ENCODE measurements at places on chromosomes 3 and 15.

GRCh38 chr3:45583021-45583851 lies 11.3 kb upstream of the LIMD1 start:
- DNase-seq = peak; percentile 6

DNA sequence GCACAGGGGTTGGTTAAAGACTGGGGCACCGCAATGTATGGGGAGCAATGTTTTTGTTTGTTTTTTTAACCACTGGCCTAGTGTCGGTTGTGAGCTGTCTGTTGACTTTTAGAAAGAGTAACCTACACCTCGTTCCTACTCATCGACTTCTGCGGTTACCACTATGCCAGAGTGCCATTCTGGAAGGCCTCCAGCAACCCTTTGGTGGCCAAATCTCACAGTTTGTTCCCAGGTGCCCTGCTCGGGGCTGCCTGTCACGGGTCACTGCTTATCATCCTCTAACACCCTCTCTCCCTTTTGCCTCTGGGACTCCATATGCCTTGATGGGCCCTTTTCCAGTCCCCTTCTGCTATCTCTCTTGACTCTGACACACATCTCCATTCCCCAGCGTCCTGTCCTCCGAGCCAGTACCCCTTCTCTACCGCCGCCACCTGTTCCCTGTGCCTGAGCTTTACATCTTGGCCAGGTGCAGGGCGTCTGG lies 290.4 kb upstream of the C2CD4B start:
- no peak for DNase-seq

- DNase-seq = no peak
Observed at GRCh38 chr3:193905541-193906396, 230.2 kb upstream of the HES1 start.

DNA sequence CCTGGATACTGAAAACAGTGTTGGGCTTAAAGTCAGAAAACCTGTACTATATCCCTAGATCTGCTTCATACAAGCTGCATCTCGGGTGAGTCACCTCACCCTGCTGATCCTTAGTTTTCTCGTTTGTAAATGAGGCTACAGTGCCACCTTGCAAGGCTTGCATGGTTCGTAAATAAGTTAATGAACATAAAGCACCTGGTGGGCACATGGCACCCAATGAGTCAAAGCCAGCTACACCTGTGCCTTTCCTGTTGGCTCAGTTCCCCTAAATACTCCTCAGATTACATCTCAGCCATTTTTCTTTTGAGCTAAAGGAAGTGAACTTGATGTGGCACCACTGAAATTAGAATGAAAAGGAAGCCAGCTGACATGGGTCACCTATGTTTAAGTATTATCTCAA lies 26.5 kb downstream of the RTP1 start:
- no peak for DNase-seq
